Right lobe of liver (tissue), 6 donors: ENCODE measurements at places on chromosomes 4 and X. TPM values are rescaled to one million over a fixed set of nuclear protein-coding genes. Genes with fewer than 3 reads are reported as not detected.

The ASB9 gene
- total RNA-seq: 3.9 TPM

The ZNF711 gene
- 0.32 TPM for total RNA-seq

The MTMR8 gene
- total RNA-seq: 0.47 TPM

The ATP6AP2 gene
- total RNA-seq: 44.0 TPM

The KCNIP4 gene
- not detected for total RNA-seq

The MAP9 gene
- total RNA-seq: 0.42 TPM

The PKD2 gene
- 6.2 TPM for total RNA-seq

The TCP11X2 gene
- total RNA-seq: not detected

The USP51 gene
- total RNA-seq: not detected

The ATP1B4 gene
- total RNA-seq: not detected

The NEUROG2 gene
- not detected for total RNA-seq

The TEC gene
- total RNA-seq: 3.7 TPM

The PPID gene
- 24.1 TPM for total RNA-seq

The IL13RA2 gene
- 2.8 TPM for total RNA-seq

The RTL5 gene
- 3.1 TPM for total RNA-seq

The SOD3 gene
- 4.4 TPM for total RNA-seq

The FGD1 gene
- total RNA-seq: 0.51 TPM

The NPY1R gene
- total RNA-seq: 3.1 TPM

The UGT2A3 gene
- 35.1 TPM for total RNA-seq

The DGKK gene
- total RNA-seq: not detected

The TDO2 gene
- 601 TPM for total RNA-seq

The YIPF7 gene
- not detected for total RNA-seq

The SPANXN3 gene
- not detected for total RNA-seq

The CABS1 gene
- not detected for total RNA-seq

The TMEM271 gene
- total RNA-seq: not detected

The ARR3 gene
- not detected for total RNA-seq

The RTL3 gene
- not detected for total RNA-seq

The GAGE12E gene
- total RNA-seq: not detected

The VSIG1 gene
- not detected for total RNA-seq

The PDZD4 gene
- total RNA-seq: 0.61 TPM

The SPATA4 gene
- total RNA-seq: not detected

The SFRP2 gene
- total RNA-seq: not detected

The UGT2A1 gene
- 1.3 TPM for total RNA-seq

The C4orf36 gene
- total RNA-seq: not detected

The SORBS2 gene
- 102 TPM for total RNA-seq

The SHISA3 gene
- 0.17 TPM for total RNA-seq

The SMR3B gene
- not detected for total RNA-seq

The COX7B2 gene
- not detected for total RNA-seq

The ANXA3 gene
- total RNA-seq: 2.1 TPM

The CT55 gene
- not detected for total RNA-seq

The GRPR gene
- not detected for total RNA-seq

The PIR gene
- 26.1 TPM for total RNA-seq
